ENCODE measurements at places on chromosomes 7 and 10. TPM values are rescaled to one million over a fixed set of nuclear protein-coding genes. Genes with fewer than 3 reads are reported as not detected.

Gene HDAC9
- 41.0 TPM for total RNA-seq

Gene TSPAN33
- 7.3 TPM for total RNA-seq

Gene CLRN3
- total RNA-seq: not detected

GRCh38 chr7:70680743-70681468 is 451.0 kb upstream of the GALNT17 start:
- DNase-seq: no peak

DNA sequence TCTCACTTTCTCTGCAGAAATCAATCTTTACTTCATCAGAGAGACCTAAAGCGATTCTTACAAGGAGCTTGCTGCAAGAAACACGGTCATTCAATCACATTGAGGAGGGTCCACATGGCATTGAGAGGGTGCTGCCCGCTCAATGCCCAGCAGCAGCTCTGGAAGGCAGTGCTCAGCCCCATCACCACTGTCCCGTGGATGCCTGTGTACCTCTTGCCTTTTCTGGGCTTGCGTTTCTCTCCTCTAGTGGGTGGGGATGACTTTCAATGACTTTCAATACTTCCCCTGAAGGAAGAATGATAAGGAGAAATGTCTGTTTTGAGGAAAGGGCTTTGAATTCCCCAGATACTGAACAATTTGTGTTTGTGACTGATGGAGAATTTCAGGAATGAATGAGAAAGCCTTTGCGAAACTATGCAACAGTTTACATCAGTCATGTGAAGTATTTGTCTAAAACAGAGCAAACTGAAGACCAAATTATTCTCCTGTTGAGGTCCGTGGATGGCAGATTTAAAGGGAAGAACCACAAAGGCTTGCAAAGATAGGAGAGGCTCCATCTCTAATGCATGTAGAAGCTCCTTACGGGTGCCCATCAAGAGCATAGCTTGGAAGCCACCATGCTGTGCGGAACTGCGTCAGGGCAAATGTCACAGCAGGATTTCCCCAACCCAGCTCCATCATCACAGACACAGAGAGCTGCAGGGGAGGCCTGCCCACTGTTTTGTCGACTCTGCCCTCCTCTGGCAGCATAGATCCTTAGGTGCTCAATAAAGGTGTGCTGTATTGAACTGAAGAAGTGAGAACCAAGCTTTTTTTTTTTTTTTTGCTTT is 6.6 kb upstream of the ZNF22 start:
- no peak for DNase-seq

- DNase-seq: no peak
Observed at GRCh38 chr7:138738114-138738513, 37.0 kb upstream of the SVOPL start.

GRCh38 chr10:4512671-4513240 is 313.3 kb upstream of the AKR1E2 start:
- peak; percentile 65 for DNase-seq

Data from lung (tissue), 17 donors.